ENCODE measurements at places on chromosomes 16 and 17.
A peak's percentile ranks its signal among the peaks of the same experiment; 100 is the strongest.

DNA sequence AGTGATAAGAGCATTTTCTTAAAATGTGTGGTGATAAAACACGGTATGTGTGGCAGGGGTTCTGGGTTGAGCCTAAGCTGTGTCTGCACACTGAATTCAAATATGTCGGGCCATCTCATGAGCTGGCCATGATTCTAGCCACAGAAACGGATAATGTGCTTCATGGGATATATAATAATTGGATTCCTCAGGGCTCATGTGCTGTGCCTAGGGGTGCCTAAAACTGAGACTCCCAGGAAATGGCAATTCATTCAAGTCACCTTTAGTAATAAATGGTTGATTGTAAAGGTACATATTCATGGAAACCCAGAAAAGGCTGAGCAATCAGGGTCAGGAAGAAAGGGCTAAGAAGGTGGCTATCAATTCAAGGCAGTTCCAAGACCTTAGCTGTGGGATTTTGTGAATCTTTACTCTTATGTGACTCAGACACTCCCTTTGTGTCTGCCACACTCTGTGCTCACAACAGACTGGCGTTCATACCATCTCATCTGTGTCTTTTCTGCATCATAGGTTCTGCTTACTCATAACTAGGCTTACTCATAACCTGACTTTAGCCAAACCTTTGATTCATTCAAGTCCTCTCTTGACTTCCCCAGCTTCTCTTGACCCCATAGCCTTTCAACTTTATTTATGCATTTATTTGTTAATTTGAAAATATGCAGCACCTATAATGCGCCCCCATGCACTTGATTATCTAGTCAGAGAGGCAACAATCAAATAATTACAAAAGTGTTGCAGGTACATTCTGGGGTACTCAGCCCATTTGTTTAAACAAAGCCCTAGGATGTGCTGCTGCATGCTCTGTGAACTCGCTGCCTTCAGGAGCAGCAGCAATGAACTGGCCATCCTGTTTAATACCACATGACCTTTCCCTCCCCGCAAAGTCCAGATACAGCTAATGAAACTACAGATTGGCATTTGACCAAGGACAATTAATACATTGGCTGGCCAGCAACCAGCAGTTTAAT, 28.4 kb upstream of the MED13 start:
- peak; percentile 54 for DNase-seq

- peak; percentile 85 for DNase-seq
Observed at GRCh38 chr17:40168262-40168832, 8.9 kb upstream of the RAPGEFL1 start.

- no peak for DNase-seq
Observed at GRCh38 chr17:78853926-78854394, 13.3 kb upstream of the USP36 start.

- DNase-seq: no peak
Observed at GRCh38 chr16:78292844-78293380, 193.5 kb downstream of the WWOX start.

- DNase-seq: no peak
Observed at GRCh38 chr16:86542756-86543750, 12.0 kb downstream of the MTHFSD start.

- peak; percentile 67 for DNase-seq
Observed at GRCh38 chr16:82263521-82264143, 93.6 kb upstream of the MPHOSPH6 start.

- no peak for DNase-seq
Observed at GRCh38 chr17:40777971-40778370, 4.4 kb downstream of the KRT27 start.
